ENCODE measurements at places on chromosomes 5 and 9.

DNA sequence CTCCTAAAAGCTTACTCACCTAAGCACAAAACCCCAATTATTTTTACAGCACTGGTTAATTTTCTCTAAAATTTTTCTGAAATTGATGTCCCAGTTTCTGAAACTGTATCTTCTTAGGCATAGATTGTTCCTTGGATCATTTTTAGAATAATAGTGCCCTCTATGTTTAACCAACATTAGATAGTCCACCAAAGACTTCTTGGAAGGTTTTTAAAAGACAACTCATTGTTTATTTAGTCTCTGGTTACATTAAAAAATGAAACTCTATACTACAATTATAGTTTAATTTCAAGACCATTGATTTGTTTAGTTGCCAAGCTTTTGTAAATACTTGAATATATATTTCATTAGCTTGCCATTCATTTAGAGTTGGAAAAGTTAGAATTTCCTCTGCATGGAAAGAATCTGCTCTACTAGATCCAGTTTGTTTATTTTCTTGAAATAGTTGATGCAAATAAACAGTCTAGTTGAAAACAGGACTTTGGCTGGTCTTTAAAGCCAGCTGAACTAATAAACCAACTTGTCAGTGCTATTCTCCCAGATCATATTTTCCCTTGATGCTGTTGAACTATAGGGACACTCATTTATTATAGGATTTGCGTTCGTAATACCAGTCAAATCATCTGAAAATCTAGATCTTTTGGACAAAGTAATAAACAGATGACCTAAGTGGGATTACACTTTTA is 990.5 kb downstream of the TLE1 start:
- DNase-seq, result no peak

GRCh38 chr5:83192947-83193346 is 115.6 kb downstream of the XRCC4 start:
- no peak for DNase-seq

GRCh38 chr5:56168066-56168478 is 65.1 kb downstream of the ANKRD55 start:
- no peak for DNase-seq

GRCh38 chr5:33735072-33735471 is 156.7 kb downstream of the ADAMTS12 start:
- DNase-seq, result no peak

- no peak for DNase-seq
Measured at GRCh38 chr5:82151662-82152061, 126.5 kb downstream of the RPS23 start.

GRCh38 chr5:2986301-2986700 is 234.8 kb upstream of the IRX2 start:
- DNase-seq, result no peak

DNA sequence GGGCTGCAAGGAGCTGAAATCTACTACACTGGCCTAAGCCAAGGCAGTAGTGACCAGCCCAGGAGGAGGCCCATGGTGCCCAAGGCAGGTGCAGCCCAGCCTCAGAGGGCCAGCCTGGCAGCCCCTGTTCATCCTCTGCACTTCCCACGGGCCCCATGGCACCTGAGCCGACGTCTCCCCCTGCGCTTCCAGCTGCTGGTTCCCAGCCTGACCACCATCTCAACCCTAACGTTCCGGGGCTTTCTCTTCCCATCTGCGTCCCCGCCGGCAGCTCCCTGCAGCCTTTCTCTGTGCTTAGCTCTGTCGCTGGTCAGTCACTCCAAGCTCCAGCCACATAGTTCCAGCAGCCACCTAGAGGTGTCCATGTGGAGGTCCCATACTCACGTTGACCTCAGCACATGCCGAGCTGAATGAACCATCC is 105.5 kb upstream of the LMX1B start:
- no peak for DNase-seq
